ENCODE measurements at places on chromosomes 2 and 18.

DNA sequence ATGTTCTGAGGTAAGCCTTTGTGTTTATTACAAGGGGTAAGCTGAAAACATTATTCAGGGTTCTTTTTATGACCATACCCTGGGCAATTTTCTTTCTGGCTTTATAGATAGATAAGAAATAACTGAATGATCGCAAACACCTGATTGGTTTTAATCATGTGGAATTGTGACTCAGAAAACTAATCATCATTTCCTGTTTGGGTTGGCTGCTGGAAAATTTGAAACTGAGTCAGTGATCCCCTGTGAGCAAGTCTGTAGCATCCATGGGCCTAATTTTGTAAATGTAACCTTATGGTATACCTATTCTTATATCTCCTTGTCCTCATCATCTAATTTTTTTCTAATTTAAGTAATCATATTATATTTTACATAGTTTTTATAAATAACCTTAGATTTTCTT is 34.3 kb downstream of the CCDC68 start:
- peaks cover 6% of the 10 kb centered on the region for H3K27me3 ChIP-seq
- no peak overlapping the region for H3K27ac ChIP-seq
- H3K36me3 ChIP-seq = no peaks in the 10 kb centered on the region
- H3K4me1 ChIP-seq = no peaks in the 10 kb centered on the region
- DNase-seq = no peak

GRCh38 chr2:84055816-84056215 is 403.3 kb downstream of the SUCLG1 start:
- no peak overlapping the region for H3K27ac ChIP-seq
- DNase-seq = no peak
- no peaks in the 10 kb centered on the region for H3K27me3 ChIP-seq
- no peaks in the 10 kb centered on the region for H3K36me3 ChIP-seq

DNA sequence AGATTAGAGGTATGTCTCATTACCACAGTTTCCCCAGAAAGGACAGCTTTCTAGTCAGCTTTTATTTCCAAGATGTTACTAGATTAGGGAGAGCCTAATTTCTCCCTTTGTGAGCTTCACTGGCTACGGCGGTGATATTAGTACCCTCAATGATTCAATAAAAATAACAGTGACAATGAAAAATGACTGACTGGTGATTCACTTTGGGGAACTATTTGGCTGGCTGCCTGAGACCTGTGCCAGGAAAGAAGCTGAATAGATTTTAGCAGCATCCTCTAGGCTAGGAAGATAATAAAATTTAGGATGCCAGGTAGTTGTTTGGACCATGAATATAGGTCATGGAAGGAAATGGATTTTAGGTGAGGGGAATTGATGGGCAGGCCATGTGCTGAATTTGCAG is 178.7 kb downstream of the FMNL2 start:
- H3K4me1 ChIP-seq = no peaks in the 10 kb centered on the region
- no peak for DNase-seq
- no peak overlapping the region for H3K27ac ChIP-seq
- peaks cover 6% of the 10 kb centered on the region for H3K27me3 ChIP-seq
- no peaks in the 10 kb centered on the region for H3K36me3 ChIP-seq

DNA sequence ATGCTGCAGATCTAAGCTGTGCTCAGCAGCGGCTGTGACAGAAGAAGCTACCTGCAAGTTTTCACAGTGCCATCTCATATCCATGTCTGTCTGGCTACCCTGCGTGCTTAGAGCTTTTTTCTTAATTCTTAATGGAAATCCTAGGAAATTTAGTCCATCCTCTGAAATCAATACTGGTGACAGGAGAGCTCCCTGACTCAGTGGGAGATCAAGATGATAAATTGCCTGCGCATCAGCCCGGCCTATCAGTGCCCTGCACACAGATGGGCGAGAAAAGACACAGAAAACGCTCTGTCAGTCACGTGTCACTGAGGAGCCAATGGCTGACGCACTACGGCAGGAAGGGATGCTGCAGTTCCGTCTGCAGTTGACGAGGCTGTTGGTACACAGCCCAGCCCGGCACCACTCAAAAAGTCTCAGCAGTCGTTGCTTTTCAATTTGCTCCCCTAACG is 819.6 kb upstream of the FSHR start:
- no peaks in the 10 kb centered on the region for H3K36me3 ChIP-seq
- H3K4me1 ChIP-seq = peaks cover 14% of the 10 kb centered on the region

DNA sequence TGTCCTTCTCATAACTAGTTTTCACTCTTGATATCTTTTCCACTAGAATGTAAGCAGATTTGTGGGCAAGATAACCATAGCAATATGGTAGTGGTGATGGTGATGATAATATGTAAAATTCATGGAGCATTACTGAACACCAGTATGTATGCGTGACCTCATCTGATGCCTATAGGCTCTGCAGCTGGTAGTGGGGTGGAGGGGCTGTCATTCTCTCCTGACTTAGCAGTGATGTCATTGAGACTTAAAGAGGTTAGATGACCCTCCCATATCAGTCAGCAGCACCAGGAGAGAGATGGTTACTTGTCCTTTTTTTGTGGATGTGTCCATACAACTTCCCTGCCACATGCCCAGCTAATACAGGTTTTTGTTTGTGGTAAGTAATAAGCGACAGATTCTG is 27.9 kb downstream of the PARD3B start:
- no peaks in the 10 kb centered on the region for H3K4me1 ChIP-seq
- no peak overlapping the region for H3K27ac ChIP-seq
- H3K36me3 ChIP-seq = no peaks in the 10 kb centered on the region
- H3K27me3 ChIP-seq = peaks cover 1% of the 10 kb centered on the region

DNA sequence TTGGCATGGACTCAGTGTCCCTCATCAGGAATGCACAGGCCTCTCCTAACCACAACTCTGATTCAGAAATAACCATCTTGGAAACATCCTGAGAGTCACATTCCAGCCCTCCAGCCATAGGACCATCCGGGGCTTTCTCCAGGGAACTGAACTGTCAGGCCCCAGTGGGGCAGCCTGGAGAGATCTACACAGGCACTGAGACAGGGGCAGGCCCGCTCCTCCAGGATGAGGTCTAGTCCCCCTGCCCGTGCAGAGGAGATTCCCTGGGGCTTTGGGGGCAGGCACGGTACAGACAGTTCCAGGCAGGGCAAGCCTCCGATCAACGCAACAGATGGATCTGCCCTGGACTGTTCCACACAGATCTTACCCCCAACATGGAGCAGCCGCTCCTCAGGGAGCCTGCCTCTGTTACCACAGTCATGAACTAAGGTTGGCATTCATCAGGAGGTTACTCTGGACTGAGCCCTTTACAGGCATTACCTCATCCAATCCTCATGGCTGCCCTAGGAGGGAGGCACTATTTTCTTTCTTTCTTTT is 12.0 kb downstream of the KCNK3 start:
- H3K4me3 ChIP-seq = no peak overlapping the region
- H3K27ac ChIP-seq = no peak overlapping the region
- no peaks in the 10 kb centered on the region for H3K36me3 ChIP-seq
- DNase-seq = no peak

DNA sequence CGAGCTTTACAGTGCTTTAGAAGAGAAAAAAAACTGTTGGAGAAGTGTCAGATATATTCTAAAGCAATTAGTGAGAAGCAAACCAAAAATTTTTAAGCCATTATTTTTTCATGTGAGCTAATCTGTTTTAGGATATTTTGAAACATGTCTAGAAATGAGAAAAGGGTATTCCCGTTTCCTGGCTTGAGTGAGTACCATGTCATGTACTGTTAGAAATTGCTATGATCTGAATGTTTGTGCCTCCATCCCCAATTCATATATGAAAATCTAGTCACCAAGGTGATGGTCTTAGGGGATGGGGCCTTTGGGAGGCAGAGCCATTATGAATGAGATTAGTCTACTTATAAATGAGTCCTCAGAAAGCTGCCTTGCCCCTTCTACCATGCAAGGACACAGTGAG is 493.3 kb upstream of the GCFC2 start:
- no peaks in the 10 kb centered on the region for H3K27me3 ChIP-seq
- DNase-seq = no peak
- no peaks in the 10 kb centered on the region for H3K4me1 ChIP-seq

GRCh38 chr18:12121175-12122042 is 27.8 kb downstream of the ANKRD62 start:
- H3K4me3 ChIP-seq = no peak overlapping the region
- no peaks in the 10 kb centered on the region for H3K36me3 ChIP-seq
- no peaks in the 10 kb centered on the region for H3K4me1 ChIP-seq
- no peak overlapping the region for H3K27ac ChIP-seq
- H3K27me3 ChIP-seq = peaks cover 7% of the 10 kb centered on the region

- H3K27me3 ChIP-seq = peaks cover 8% of the 10 kb centered on the region
- peak overlapping the region; percentile 95 for H3K27ac ChIP-seq
- peaks cover 8% of the 10 kb centered on the region for H3K36me3 ChIP-seq
- peaks cover 31% of the 10 kb centered on the region for H3K4me1 ChIP-seq
- H3K4me3 ChIP-seq = peak overlapping the region; percentile 93
- peak; percentile 86 for DNase-seq
Measured at GRCh38 chr18:23422751-23423418, 30.2 kb upstream of the RIOK3 start.

GRCh38 chr2:105794926-105795574 is 50.3 kb downstream of the NCK2 start:
- H3K27me3 ChIP-seq = peaks cover 5% of the 10 kb centered on the region
- no peaks in the 10 kb centered on the region for H3K36me3 ChIP-seq
- no peak for DNase-seq
- peaks cover 96% of the 10 kb centered on the region for H3K4me1 ChIP-seq
- peak overlapping the region; percentile 99 for H3K27ac ChIP-seq

DNA sequence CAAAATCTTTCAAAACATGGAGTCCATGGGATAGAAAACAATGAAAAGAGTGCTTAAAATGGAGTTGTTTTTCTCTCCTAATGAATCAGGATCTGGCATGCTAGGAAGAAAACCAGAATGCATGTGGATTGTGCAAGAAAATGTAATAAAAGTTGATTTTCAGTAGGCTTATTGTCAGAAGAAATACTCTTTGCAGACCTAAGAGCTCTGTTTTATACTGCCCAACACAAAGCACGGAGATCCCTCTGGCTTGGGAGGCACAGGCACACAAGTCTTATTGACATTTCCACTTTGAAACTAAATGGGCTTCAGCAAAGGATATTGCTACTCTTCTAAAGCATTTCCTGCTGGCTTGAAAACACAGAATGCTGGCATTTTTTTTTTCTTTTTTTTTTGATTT is 15.5 kb upstream of the DAPL1 start:
- no peaks in the 10 kb centered on the region for H3K36me3 ChIP-seq
- no peak overlapping the region for H3K27ac ChIP-seq
- DNase-seq = no peak
- H3K4me1 ChIP-seq = peaks cover 19% of the 10 kb centered on the region
- no peak overlapping the region for H3K4me3 ChIP-seq
- peaks cover 8% of the 10 kb centered on the region for H3K27me3 ChIP-seq

GRCh38 chr2:6877402-6878304 is at the start of gene RSAD2:
TSS of gene RSAD2 (plus strand) at chr2:6877777. CDS start at chr2:6877801, 24 bp downstream.
- no peaks in the 10 kb centered on the region for H3K27me3 ChIP-seq
- peak within 1 kb of the TSS; percentile 84 for H3K4me3 ChIP-seq
- H3K36me3 ChIP-seq = no peaks in the 10 kb centered on the region
- peak; percentile 59 for DNase-seq
